NCI-H1105 (cell line): ENCODE measurements at places on chromosomes 16 and 17.

- DNase-seq: peak; percentile 61
Observed at GRCh38 chr16:47734987-47735594, 274.0 kb downstream of the PHKB start.

- no peak for DNase-seq
Observed at GRCh38 chr16:71895679-71896365, 491 bp downstream of the IST1 start.

- DNase-seq: peak; percentile 50
Observed at GRCh38 chr16:73058616-73059409, 10.9 kb upstream of the ZFHX3 start.

GRCh38 chr17:2157081-2157480 is 102.2 kb downstream of the HIC1 start:
- DNase-seq: no peak

DNA sequence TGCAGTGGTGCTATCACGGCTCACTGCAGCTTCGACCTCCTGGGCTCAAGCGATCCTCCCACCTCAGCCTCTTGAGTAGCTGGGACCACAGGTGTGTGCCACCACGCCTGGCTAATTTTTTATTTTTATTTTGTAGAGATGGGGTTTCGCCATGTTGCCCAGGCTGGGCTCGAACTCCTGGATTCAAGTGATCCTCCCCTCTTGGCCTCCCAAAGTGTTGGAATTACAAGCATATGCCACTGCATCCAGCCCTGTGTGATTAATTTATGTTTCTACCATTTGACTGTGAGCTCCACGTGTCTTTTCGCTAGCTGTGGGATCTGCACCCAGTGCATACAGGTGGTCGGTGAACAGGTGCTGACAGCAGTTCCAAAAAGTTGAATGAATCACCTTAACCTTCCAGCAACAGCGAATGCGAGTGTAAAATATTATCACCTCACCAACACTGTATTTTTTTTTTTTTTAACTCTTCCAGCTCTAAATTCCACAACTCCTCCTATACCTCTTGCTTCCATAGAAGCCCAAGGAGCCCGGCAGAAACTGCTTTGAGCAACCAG is 484 bp upstream of the NUDT7 start:
- no peak for DNase-seq
